ENCODE measurements at places on chromosomes 3 and 15.

- DNase-seq = no peak
These were observed 10.1 kb upstream of the CAMK1 start for GRCh38 chr3:9779721-9780457.

DNA sequence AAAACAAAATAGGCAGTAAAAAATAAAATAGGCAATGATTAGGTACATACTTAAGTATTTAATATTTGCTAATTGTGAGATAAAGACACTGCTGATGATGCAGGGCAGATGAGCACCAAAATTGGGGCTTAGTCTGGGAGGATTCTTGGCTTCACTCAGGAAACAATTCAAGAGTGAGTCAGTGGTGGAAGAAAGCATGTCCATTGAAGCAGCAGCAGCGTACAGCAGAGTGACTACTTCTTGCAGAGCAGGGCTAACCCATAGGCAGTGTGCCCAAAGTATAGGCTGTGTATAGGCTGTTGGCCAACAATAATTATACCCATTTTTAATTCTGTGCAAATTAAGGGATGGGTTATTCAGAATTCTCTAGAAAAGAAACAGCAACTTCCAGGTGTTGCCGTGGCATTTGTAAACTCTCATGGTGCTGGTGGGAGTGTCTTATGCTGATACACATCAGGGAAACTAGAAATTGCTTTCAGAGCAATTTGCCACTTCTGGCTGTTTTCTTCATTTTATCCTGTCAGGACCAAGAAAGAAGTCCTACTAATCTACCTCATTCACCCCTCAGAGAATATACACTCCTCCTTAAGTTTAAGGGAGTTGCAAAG, 317.3 kb upstream of the NAALADL2 start:
- peak; percentile 42 for DNase-seq

GRCh38 chr3:176663387-176663786, 533.9 kb downstream of the TBL1XR1 start:
- peak; percentile 54 for DNase-seq

GRCh38 chr15:77832874-77833273, 200.2 kb upstream of the LINGO1 start:
- no peak for DNase-seq

- peak; percentile 51 for DNase-seq
These were observed 69.8 kb upstream of the SLC4A7 start for GRCh38 chr3:27553886-27554540.

Measured in fibroblast of skin of abdomen (primary cell).